ENCODE measurements at places on chromosomes 7 and 10.

GRCh38 chr7:93779115-93779514, 111.4 kb downstream of the TFPI2 start:
- no peak for DNase-seq

DNA sequence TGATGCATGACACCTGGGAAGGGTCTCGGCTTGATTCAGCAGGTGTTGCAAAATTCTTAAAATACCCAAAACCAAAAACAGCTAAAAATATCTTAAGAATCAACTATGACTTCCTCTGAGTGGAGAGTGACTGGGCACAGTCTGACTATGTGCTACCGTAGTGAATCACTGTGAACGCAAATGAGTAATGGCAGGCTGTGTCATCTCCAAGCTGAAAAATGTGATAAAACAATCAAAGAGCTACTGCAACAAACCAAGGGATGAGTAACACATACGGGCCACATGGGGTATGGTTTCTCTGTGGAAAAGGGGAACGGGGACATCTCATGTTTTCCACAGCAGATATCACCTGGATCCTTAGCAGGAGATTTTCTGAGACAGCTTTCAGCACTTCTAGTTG, 127.5 kb downstream of the ABCA13 start:
- peak; percentile 19 for DNase-seq

- no peak for DNase-seq
These were observed 34.4 kb upstream of the ECHDC3 start for GRCh38 chr10:11707624-11708350.

DNA sequence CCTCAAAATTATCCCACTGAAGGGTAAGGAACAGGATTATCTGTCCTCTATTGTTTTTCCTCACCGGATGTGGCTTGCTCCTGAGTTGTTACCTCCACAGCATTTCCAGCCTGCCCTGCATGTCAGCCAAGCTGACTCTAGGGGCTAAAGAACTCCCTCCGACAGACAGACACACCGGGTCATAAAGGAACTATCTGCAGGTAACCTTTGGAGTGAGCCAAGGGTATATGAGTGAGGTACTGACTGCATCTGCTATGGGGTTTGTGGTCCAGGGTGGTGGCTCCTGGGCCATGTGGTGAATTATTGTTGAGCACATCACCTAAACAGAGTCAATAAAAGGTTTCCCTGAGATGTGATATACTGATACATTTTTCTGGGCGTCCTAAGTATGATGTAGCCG, 6.9 kb upstream of the KAZALD1 start:
- no peak for DNase-seq

- no peak for DNase-seq
These were observed 167.9 kb downstream of the CPEB3 start for GRCh38 chr10:92122941-92123450.

GRCh38 chr7:69599286-69599954, 1.1 kb downstream of the AUTS2 start:
- no peak for DNase-seq

DNA sequence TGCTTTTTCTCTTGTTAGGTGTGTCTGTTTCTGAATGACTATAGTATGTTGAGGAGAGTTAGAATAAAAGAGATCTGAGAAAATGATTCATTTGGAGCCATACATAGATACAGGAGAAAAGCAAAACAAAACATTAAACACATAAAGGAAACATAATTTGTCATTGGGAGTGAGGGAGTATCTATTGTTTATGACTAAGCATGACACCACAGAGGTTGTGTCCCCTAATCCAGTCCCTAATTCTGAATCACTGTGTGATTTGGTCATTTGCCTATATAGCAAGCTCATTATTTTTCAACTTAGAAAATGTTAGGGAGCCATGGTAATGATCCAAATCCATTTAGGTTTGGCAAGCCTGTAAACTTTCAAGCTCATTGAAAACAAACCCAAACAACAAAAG, 132.3 kb upstream of the BMPER start:
- no peak for DNase-seq

- no peak for DNase-seq
These were observed 734.6 kb upstream of the SORCS1 start for GRCh38 chr10:107899075-107899474.

GRCh38 chr7:66145400-66146104, 30.9 kb downstream of the CRCP start:
- DNase-seq: no peak

GRCh38 chr10:63140077-63140476, 6.9 kb downstream of the NRBF2 start:
- no peak for DNase-seq

DNA sequence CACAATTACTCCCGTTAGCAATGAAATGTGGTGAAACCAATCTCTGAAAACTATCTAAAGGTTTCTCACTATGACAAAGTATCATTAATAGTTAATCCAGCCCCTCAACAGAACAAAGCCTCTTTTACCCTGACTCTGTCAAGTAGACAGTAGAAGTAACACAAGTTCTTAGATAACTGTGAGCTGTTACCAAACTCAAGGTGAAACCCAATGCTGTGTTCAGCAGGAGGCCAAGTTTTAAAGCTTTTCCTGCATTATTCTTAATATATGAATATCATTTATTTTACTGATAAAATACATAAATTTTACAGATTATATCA, 109.1 kb downstream of the SRPK2 start:
- no peak for DNase-seq

- no peak for DNase-seq
These were observed 2.8 kb downstream of the FAM53B start for GRCh38 chr10:124741281-124741921.

DNA sequence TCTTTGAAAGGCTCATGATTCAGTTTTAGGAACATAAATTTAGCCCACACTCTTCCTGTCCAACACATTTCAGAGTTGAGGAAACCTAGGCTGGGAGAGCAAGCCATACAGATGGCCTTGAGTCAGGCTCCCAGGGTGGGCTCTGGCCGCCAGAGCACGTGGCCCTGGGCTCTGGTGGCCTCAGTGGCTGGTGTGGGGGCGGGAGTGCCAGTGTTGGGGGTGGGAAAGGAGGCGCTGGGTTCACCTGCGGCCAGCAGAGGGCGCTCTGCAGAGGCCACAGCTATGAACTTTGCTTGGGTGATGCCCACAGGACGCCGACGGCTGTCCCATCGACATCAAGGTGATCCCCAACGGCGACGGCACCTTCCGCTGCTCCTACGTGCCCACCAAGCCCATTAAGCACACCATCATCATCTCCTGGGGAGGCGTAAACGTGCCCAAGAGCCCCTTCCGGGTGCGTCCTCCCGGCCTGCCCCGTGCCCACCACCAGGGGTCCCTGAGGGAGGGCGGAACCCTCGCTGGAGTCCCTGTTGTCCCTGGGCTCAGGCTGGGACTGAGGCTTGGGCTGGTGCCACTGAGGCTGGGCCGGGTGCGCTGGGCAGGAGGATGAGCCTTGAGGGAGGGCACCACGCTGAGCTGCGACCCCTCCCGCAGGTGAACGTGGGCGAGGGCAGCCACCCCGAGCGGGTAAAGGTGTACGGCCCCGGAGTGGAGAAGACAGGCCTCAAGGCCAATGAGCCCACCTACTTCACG, 11.9 kb downstream of the FLNC start:
- DNase-seq: peak; percentile 30

DNA sequence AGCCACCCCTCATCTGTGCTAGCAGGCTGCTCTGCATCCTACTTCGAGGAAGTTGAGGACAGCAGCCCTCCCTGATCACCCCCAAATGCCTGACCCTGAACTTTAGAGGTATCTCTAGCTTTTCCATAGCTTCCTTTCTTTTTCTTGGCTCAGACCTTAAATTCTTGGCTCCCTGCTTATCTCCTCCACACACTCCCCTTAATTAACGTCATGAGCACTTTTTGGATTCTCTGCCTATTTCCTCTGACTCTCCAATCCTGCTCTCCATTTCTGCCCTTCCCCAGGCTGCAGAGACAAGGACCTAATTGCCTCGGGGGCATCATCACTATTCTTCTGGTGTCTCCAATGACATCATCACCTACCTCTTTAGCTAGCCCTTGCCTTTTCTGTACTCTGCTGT, 40.8 kb upstream of the SEC61G start:
- DNase-seq: no peak

DNA sequence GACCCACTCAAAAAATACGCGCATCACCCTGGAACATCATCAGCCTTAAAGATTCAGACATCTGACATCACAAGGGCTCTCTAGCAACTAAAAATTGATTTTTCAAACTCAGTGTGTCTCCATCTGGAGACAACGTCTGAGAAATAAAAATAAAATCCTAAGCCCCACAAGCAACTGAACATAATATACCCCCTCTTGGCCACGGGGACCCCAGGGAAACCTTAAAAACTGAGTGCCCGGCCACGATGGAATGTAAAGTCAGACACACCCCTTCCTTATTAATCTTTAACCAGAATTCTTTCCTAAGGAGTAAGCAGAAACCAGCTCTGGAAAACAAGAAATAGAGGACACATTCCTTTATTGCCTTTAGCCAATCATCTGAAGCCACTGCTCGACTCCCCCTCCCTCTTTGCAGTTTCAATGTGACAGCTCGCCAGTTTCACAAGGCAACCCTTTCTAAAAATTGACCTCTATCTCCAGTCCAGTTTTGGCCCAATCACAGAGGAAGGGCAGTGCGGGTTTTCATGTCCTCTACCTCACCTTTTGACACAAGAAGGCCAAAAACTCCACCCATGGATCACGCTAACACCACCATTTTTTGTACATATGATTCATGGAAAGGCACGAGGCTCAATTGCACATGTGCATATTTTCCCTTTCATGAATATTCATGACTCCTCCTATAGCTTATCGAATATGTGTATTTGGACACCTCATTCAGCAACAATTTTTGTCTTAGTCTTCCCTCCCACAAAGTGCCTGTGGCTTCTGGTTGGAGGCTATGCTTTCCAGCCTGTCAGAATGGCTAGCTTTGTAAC, 24.2 kb downstream of the IFIT3 start:
- no peak for DNase-seq

DNA sequence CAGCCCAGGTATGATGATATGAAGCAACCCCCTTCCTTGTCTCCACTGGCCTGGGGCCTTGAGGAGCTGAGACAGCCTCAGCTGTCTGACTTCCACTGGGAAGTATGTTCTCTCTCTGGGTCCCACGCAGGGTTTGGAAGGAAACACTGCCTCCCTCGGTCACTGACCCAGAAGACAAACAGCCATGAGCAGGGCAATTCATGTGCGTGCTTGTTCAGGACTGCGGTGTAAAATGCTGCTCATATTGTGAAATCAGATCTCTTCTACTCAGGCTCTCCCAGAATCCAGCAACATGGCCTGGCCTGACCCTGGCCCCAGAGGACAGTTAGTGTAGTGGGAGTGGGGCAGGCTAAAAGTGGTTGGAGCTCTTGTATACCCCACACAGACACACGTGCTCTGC, 2.8 kb downstream of the CLCN1 start:
- DNase-seq: no peak

DNA sequence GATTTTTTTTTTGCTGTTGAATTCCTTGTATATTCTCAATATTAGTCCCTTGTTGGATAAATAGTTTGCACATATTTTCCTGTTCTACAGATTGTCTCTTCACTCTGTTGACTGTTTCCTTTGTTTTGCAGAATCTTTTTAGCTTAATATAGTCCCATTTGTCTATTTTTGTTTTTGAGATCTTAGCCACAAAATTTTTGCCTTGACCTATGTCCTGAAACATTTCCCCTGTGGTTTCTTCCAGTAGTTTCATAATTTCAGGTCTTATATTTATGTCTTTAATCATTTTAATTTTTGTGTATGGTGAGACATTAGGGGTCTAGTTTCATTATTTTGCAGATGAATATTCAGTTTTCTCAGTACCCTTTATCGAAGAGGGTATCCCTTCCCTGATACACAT, 92.7 kb downstream of the LANCL2 start:
- DNase-seq: no peak

- no peak for DNase-seq
These were observed 155.1 kb upstream of the SEMA3D start for GRCh38 chr7:85341973-85342372.

GRCh38 chr7:25597946-25598345, 369.7 kb upstream of the NPVF start:
- DNase-seq: no peak

GRCh38 chr7:148696787-148697186, 1.9 kb upstream of the CUL1 start:
- no peak for DNase-seq

DNA sequence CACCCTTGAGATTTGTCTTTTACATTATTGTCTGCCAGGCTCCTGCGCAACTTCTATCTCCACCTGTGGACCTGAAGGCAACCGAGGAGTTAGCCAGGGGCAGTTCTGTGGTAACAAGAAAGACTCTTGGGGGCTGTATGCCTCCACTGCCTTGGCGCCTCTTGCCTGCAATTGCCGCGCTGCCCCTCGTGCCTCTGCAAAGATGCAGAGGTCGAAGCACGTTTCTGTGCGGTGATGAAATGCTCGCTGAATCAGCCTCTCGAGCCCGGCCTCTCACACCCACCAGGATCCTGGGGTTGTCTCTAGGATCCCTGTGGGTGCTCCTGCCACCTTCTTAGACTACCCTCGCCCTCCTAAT, 486 bp upstream of the LHFPL3 start:
- no peak for DNase-seq

DNA sequence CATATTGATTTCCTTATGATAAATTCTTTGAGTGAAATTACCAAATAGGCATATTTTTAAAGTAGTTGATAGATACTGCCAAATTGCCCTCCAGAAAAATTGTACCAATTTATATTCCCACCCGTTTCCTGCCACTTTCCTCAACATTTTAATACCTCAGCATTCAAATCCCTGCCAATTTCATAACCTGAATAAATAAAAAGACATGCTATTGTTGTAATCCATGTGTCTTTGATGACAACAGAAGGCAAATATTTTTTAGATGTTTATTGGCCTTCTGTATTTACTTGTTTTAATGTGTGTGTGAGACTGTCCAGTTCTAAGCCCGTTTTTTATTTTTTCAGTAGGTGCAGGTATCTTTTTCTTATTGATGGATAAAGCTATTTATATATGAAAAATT, 71.7 kb downstream of the TEX36 start:
- no peak for DNase-seq

GRCh38 chr7:111865430-111865829, 303.1 kb upstream of the IMMP2L start:
- DNase-seq: no peak
